H9 (cell line): ENCODE measurements at places on chromosomes 16 and 17. TPM values are rescaled to one million over a fixed set of nuclear protein-coding genes. Genes with fewer than 3 reads are reported as not detected.

GRCh38 chr17:43827596-43827995 lies 5.3 kb downstream of the MPP3 start:
- no peak for DNase-seq

GRCh38 chr16:65121870-65122723 lies at the start of gene CDH11:
CDH11 (minus strand) TSS chr16:65122063; CDS start chr16:65004869, 117,194 bp downstream.
- peak; percentile 70 for DNase-seq

DNA sequence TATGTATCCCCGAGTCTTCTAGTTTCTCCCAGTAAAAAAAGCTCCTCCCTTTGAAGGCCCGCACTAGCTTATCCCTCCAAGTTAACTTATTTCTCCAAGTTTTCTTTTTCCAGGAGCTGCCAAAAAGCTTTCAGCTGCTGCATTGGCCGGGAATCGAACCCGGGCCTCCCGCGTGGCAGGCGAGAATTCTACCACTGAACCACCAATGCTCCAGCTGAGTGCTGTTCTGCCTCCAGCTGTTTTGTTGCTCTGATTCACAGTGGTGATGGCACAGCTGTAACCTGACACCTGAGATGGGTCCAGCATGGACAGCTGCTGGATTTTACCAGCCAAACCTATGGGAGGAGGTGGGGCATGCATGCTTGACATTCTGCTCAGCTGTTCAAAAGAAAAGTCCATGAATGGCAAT lies 22.1 kb downstream of the VAC14 start:
- DNase-seq, result peak; percentile 86

DNA sequence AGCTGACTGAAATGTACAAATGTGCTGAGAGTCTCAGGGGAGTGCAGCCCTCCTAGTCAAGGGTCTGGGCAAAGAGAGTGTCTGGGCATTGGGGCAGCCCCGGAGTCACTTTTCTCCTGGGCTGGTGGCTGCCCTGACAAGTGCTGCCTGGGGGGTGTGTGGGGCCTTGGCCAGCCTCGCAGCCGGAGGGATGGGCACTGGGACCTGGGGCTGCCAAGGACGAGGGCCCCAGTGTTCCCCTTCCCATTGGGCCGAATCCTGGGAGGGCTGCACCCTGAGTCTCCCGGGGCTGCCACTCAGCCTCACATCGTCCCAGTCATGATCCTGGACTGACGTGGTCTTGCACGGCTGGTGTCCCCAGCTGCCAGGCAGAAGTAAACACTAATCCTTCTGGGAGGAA lies 132.3 kb downstream of the BANP start:
- no peak for DNase-seq

DNA sequence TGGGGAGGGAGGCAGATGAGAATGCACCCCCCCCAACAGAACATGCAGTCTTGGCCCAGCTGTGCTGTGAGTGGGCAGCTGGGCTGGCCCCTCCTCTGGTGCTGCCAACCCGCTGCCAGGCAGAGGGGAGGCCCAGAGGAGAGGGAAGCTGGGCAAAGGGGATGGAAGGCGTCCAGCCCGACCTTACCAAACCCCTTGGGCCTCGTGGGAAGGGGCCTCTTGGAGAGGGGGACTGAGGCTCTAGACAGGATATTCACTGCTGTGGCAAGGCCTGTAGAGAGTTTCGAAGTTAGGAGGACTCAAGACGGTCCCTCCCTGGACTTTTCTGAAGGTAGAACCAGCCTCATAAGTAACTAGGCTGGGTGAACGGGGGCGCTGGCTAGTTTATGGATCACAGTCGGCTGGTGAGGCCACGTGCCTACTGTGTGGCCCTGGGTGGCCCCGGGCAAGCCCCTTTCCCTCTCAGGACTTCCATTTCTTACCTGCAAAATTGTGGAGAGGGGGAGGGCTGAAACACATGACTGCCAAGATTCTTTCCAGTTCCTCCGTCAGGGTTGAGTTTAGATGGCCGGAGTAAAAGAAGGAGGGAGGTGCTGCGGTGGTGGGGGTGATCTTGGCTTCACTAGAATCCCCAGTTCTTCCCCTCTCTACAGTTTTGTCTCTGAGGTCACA lies 857 bp upstream of the STAT5A start:
- peak; percentile 41 for DNase-seq

GRCh38 chr16:500709-501108 lies 26.8 kb upstream of the CAPN15 start:
- DNase-seq, result no peak

- no peak for DNase-seq
Observed at GRCh38 chr16:81720973-81721906, 57.9 kb upstream of the PLCG2 start.

GRCh38 chr17:6712058-6712853 lies 913 bp downstream of the SLC13A5 start:
- peak; percentile 89 for DNase-seq

GRCh38 chr16:67430977-67431774 lies at the start of gene HSD11B2:
HSD11B2 (plus strand) TSS chr16:67431121; CDS start chr16:67431249, 128 bp downstream.
- DNase-seq, result peak; percentile 81

DNA sequence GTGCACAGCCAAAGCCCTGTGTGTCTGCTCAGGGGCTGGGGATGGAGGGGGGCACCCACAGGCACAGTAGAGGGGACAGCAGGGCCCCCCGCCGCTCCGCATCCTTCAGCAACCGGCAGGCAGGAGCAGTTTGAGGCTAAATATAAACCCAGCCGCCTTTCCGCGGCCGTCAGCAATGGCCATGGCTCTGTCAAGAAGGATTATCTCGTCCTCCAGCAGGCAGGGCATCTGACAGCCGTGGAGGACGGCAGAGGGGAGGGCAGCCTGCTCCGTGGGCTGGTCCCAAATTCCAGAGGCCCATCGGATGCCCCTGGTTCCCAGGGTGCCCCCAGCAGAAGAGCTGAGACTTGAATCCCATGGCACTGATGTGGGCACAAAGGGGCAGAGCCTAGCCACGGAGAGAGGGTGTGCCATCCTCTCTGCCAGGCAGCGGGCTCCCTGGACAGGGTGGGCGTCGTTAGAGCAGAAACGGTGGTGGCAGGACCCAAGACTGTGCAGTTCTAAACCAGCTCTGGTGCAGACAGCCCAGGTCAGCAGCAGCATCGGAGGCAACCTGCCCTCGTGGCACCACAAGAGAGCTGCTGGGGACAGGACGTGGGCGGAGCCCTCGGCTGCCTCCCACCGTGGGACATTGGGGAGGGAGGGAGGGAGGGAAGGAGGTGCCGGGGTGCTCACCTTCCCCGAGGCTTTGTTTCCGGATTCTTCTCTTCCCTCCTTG lies 198.8 kb upstream of the CIBAR2 start:
- no peak for DNase-seq

DNA sequence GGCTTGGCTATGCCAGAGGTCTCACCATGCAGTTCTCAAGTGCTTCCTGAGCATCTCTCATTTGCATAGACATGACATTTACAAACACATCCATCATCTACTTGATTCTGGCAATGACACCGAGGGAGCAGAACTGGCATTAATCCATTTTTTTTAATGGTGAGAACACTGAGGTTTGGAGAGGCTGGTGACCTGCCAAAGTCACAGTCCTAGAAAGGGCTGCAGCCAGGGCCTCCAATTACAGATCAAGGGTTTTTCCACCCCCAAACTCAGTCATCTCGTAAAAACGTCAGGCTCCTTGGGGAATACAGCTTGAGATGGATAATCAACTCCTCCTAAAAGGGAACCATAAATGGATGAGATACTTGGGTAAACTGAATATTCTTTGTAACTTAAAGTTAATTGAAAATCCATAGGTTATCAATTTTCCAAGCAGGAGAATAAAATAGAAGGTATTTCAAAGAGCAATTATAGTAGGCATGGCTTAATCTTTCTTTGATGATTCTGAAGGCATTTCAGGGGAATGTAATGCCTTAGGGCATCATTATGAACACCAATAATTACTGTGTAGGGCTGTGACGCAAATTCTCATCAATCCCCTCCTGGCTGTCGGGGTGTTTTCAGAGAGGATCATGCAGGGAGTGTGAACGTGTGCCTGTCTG lies 9.4 kb upstream of the MEOX1 start:
- no peak for DNase-seq

DNA sequence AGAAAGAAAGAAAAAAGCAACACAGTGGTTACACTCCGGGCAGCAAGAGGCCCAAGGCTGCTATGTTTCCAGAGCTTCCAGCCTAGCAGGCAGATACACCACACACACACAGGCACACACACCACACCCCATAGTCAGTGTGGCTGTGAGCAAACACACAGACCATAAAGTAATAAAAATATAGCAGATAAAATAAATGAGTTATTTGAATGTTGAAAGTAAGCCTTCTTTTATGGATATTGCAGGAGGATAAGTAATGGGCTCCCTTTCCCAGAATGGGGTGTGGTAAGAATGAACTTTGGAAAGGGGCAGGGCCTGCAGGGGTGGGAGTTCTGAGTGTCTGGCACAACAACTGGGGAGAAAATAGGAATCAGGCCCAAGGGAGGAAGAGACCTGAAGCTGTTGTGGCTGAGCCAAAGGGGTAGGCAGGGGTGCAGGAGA lies 4.8 kb upstream of the CDK5RAP3 start:
- no peak for DNase-seq

NHLRC4 gene
- 0.26 and 0.42 TPM in 2 replicates for total RNA-seq

TPPP3 gene
- 0.48 and 0.79 TPM in 2 replicates for total RNA-seq

DECR2 gene
- total RNA-seq, result 38.8 and 39.3 TPM in 2 replicates

NPIPB2 gene
- total RNA-seq, result 5.7 and 12.5 TPM in 2 replicates

MARVELD3 gene
- total RNA-seq, result 25.2 and 27.0 TPM in 2 replicates

TLCD2 gene
- total RNA-seq, result 1.3 and 1.5 TPM in 2 replicates

SLC13A2 gene
- not detected in 2 replicates for total RNA-seq

SCGB1C2 gene
- not detected in 2 replicates for total RNA-seq

ACBD4 gene
- total RNA-seq, result 9.7 and 10.5 TPM in 2 replicates

CRHR1 gene
- 0.42 and 0.52 TPM in 2 replicates for total RNA-seq

RNF157 gene
- 7.7 and 9.9 TPM in 2 replicates for total RNA-seq

CIBAR2 gene
- total RNA-seq, result not detected in 2 replicates
